Adrenal gland (tissue), 19 donors: ENCODE measurements at places on chromosomes 7 and 10. TPM values are rescaled to one million over a fixed set of nuclear protein-coding genes. Genes with fewer than 3 reads are reported as not detected.

Gene NXPH1
- total RNA-seq = 51.3 TPM

Gene SPDYE16
- total RNA-seq = not detected

Gene ADAM22
- 14.8 TPM for total RNA-seq

Gene ELN
- total RNA-seq = 15.6 TPM

Gene TMEM236
- 1.2 TPM for total RNA-seq

Gene SORBS1
- 19.2 TPM for total RNA-seq

Gene CARD11
- total RNA-seq = 4.2 TPM

Gene PHKG1
- 10.2 TPM for total RNA-seq

Gene GPR26
- not detected for total RNA-seq

Gene DNAH11
- 20.9 TPM for total RNA-seq

Gene OR9A2
- not detected for total RNA-seq

Gene GPNMB
- 39.9 TPM for total RNA-seq

Gene STRIP2
- total RNA-seq = 0.67 TPM

Gene FBXO24
- 1.2 TPM for total RNA-seq

Gene SRRM3
- total RNA-seq = 32.4 TPM

Gene TMEM213
- not detected for total RNA-seq

Gene SPOCK2
- total RNA-seq = 23.6 TPM

Gene PTPN20
- total RNA-seq = 9.0 TPM

Gene DDC
- total RNA-seq = 1.4 TPM

Gene BCCIP
- total RNA-seq = 55.6 TPM

Gene LMTK2
- 22.4 TPM for total RNA-seq

Gene CADPS2
- total RNA-seq = 41.0 TPM

Gene ZNF479
- not detected for total RNA-seq

Gene HABP2
- total RNA-seq = not detected

Gene CTTNBP2
- total RNA-seq = 4.5 TPM

Gene LAMB1
- total RNA-seq = 91.6 TPM

Gene SLC39A12
- not detected for total RNA-seq

Gene C10orf67
- 0.50 TPM for total RNA-seq

Gene HTR5A
- total RNA-seq = not detected

Gene C10orf62
- 2.3 TPM for total RNA-seq

Gene AQP1
- total RNA-seq = 7.6 TPM

Gene LRGUK
- total RNA-seq = 0.95 TPM

Gene DNAJC2
- 36.7 TPM for total RNA-seq

Gene ATOH7
- total RNA-seq = not detected
